ENCODE measurements at places on chromosomes 16 and 17. TPM values are rescaled to one million over a fixed set of nuclear protein-coding genes. Genes with fewer than 3 reads are reported as not detected.
A peak's percentile ranks its signal among the peaks of the same experiment; 100 is the strongest.

SUPT6H gene
- 47.2 TPM for total RNA-seq

PROCA1 gene
- total RNA-seq: 6.1 TPM

GINS3 gene
- total RNA-seq: 6.2 TPM

PRSS8 gene
- 0.18 TPM for total RNA-seq

TBX4 gene
- not detected for total RNA-seq

XAF1 gene
- 8.1 TPM for total RNA-seq

OTOA gene
- total RNA-seq: 0.36 TPM

TNFSF12 gene
- total RNA-seq: 1.00 TPM

FOXF1 gene
- 1.2 TPM for total RNA-seq

PYY gene
- total RNA-seq: not detected

TMEM100 gene
- 11.0 TPM for total RNA-seq

DNA sequence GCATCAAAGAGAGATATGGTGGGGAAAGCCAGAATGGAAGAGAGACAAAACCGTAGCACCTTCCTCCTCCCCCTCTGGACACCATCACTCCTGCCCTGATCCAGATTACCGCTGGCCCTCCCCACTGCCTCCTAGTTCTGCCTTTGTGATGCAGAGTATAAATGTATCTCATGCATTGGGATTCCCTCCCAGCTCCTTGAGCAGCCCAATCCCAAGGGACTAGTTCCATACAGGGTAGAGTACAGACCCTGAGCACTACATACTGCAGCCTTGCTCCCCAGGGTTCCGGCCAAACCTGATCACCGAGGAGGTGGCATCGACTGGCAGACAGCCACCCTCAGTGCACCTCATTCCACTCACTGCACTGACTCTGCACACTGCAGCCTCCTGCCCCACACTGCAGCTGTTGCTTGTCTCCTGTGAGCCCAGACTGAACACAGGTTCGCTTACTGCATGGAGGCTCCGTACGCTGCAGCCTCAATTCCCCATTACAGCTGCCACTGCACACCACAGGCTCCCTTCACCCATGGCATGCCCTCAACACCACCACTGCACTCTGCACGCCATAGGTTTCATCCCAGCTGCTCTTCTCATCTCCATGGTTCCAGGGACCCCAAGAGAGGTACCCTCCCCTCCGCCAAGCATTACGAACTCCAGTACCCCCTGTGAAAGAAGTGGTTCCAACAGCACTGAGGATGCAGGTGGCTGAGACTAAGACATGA, 1.7 kb upstream of the THRA start:
- no peak for DNase-seq

DNA sequence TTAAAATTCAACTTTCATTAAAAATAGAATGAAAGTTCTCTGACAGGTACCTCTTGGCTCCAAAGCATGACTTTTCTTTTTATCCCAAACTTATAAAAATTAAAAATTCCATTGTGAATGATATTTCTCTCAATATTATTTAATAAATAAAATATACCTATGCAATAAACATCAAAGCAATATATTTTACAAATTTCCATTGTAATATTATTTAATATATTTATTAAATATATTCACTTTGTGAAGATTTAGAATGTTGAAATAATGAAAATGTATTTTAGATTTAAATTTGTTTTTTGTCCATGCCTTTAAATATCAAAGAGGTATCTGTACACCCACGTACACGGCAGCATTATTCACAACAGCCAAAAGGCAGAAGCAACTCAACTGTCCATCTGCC, 147.8 kb downstream of the CEP112 start:
- DNase-seq: no peak

DNA sequence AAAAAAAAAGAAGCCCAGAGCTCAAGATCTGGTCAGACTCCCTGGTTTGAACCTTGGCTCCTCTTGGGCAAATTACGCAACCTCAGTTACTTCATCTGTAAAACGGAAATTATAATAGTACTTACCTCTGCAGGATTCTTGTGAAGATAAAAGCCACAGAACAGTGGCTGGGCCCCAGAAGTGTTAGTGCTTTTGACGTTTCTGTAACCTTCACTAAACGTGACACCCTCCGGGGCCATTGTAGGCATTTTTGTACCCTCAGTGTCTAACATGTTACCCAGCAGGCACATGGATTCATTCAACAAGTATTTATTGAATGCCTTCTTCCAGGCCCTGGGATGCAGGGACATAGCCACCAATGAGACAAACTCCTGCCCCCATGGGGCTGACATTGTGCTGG, 58.0 kb downstream of the PITPNC1 start:
- DNase-seq: no peak

DNA sequence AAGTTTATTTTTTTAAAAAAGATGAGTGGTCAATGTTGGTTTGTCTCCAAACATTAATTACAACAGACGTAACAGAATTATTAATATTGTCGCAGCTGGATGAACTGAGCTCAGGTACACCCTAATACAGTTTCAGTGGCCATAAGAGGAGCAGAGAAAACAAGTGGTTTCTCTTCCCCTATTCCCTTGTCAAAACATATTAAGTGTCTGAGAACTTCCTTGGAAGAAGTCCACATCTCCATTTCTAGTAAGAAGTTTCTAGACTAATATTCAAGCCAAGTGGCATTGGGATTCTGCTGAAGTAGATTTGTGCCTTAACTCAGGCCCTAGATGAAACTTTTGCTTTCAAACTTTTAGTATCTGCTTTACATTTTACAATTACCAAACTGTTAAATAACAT, 47.7 kb downstream of the GNA13 start:
- DNase-seq: no peak

GRCh38 chr17:59154292-59154720, 680 bp downstream of the SKA2 start:
- no peak for DNase-seq

DNA sequence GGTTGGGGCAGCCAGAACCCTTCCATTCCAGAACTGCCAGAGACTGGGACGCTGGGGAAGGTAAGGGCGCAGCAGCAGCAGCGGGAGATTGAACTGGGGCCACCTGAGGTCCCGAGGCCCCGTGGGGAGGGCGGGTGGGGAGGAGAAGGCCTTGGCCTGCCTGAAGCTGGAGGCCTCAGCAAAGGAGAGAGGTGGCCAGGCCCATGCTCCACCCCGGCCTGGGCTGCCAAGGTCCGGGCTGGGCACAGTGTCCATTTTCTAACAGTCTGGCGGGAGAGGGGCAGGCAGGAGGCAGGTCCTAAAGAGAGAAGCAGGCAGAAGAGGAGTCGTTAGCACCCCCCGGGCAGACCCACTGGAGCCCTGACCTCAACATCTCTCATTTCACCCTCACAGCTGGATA, 1.1 kb upstream of the GDPD3 start:
- DNase-seq: no peak

DNA sequence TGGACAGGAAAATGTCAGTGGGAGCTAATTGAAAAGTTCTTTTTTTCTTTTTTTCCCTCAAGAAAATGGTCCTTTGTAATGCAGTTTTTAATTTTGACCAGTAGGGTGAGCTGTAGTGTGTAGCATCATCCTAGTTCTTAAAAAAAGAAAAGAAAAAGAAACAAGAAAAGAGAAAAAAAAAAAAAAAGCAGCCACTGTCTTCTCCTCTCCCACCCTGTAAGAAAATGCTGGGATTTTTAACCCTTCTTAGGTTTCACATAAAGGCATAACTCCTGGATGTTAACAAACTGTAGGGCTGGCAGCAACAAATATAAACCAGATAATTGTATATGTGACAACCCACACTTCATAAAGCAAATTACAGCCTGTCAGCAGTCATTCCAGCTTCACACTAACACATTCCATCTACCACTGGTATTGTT, 78.1 kb downstream of the SKAP1 start:
- DNase-seq: no peak

- no peak for DNase-seq
These were observed 197.0 kb downstream of the AXIN2 start for GRCh38 chr17:65364438-65364837.

DNA sequence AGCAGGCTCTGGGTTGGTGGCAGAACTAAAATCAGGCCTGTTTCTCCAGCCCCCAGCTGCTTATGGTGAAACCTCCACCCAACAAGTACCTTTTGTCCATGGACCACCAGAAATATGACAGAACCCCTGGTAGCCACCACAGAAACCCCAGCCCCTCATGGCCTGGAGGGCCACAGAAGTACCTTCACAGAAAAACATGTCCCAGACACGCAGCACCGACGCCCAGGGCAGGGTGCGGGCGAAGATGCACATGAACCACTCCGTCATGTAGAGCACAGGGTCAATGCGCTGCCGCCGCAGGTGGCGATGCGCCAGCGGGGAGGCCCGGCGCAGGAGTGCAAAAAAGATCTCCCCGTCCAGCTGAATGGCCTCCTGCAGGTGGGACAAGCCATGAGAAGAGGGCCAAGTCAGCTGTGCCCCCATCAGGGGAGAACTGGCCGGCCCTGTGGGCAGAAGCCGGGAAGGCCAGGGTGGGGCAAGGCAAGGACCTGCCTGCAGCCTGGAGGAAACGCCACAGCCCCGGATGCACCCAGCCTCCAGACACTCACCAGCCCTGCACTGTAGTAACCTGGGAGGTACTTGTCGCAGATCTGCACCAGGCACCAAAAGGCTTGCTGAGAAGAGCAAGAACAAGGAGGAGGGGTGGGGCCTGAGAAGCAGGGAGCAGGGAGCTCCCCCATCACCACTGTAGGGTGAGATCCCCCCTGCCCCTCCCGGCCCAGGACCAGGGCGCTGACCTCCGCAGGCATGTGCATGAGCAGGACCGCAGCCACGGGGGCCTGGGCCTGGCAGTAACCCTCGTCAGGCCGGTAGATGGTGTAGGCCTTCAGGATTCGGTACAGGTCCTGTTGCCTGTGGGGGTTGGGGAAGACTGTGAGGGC, 4.1 kb upstream of the CD2BP2 start:
- DNase-seq: no peak

- DNase-seq: peak; percentile 75
These were observed 6.8 kb upstream of the CA4 start for GRCh38 chr17:60142872-60143499.

DNA sequence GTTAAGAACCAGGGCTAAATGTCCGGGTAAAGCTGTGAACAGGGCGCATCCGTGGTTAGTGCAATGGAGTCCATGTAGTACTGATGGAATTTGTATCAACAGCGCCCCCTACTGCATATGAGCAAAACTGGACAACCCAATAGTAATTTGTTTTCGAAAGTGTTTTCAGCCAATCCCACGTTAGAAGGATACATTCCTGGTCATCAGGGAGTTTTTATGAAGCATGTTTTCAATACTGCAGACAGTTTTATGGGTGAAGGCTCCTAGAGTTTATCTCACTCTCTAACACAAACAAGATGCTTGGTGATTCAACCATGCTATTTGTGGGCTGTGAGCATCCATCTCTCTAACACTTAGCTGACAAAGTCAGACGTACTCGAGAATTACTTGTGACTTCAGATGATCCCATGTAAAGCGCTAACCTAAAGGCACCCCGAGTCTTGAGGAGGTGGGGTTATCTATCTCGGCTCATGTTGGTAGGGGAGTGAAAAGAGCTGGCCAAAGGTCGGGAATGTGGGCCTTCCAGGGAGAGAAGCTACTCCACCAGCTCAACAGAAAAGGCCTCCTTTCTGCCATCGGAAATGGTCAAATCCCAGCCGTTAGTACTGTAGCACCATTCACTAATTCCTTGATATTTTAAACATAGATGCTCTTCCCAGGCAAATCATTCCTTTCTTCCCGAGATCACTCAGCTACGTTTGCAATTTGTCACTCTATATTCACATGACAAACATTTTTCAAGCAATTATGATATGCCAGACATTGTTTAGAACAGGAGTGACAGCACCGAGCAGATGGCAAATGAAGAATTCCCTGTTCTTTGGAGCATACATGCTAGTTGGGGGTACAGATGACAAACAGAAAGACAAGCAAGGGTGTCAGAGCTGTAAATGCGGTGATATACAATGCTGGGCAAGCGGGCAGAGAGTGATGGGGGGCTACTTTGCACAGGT, 46.9 kb upstream of the HNF1B start:
- DNase-seq: no peak

- no peak for DNase-seq
These were observed 711.2 kb downstream of the MAF start for GRCh38 chr16:78889346-78889745.

DNA sequence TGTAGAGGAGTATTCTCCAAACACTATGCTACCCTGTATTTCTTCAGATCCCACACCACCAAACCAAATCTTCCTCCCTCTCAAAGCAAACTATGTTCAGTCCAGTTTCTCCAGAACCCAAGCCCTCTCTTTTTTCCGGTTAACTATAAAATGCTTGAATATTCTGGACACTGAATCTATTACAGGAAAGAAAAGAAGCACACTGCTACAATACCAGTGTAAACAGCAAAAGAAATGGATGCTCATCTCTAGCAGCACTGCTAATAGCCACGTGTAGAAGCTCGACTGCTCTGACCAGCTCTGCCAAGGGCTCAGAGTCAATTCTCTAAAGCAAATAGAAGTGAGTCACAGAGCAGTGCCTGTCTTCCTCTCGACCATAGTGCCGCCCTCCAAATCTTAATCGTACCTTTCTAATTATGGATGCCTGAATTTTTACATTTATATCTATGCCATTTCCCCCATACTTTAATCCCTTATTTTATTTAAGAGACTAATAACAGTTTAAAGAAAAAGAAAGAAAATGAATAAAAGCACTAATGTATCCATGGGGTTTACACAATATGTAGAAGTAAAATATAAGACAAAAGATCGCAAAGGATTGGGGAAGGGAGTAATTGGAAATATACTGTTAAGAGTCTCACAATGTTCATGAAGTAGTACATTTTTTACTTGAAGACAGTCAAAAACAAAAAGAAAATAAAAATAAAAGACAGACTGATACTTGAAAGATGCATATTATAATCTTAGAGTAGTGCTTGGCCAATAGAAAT, 154.5 kb downstream of the PARN start:
- DNase-seq: no peak

DNA sequence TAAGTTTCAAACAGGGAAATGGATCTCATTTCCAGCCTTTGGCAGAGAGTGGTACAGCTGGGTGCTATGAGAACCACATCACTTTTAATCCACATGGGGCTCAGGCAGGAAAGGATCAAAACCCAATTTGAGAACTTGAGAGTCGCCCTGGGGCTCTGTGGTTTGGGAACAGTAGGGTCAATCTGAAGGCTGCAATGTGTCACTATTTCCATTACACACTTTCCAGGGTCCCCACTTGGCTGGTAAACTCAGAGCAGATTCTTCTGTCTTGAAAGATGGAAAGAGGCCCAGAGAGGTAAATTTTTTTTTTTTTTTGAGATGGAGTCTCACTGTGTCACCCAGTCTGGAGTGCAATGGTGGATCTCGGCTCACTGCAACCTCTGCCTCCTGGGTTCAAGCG, 6.7 kb upstream of the HIGD1B start:
- no peak for DNase-seq

- DNase-seq: no peak
These were observed 40.3 kb upstream of the SNN start for GRCh38 chr16:11627822-11628457.

DNA sequence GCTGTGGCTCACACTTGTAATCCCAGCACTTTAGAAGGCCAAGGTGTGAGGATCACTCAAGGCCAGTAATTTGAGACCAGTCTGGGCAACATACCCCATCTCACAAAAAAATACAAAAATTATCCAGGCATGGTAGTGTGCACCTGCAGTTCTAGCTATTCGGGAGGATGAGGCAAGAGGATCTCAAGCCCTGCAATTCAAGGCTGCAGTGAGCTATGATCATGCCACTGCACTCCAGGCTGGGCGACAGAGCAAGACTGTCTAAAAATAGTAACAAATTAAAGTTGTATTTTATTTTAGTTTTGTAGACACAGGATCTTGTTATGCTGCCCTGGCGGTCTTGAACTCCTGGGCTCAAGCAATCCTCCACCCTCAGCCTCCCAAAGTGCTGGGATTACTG, 18.2 kb downstream of the USP31 start:
- DNase-seq: no peak

- no peak for DNase-seq
These were observed 339.4 kb downstream of the XYLT1 start for GRCh38 chr16:17131351-17131750.
